ENCODE measurements at places on chromosomes 5 and 9.

- DNase-seq: no peak
Observed at GRCh38 chr5:159017786-159018185, 81.9 kb downstream of the EBF1 start.

DNA sequence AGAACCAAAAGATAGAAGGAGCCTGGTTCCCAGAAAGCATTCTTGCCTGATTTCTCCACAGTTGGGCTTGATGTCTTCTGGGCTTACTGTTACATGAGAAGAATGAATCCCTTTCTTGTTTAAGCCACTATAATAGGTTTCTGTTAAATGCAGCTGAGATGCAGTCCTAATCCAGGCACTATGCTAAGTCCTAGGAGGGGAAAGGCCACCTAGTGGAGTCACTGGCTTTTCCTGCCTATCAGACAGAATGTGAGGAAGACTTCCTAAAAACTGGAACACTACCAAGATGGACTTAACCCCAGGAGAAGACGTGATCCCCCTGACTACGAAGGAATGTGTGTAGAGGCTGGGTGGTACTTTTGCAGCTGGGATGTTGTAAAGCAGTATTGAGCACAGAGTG, 34.3 kb upstream of the FSD1L start:
- no peak for DNase-seq

DNA sequence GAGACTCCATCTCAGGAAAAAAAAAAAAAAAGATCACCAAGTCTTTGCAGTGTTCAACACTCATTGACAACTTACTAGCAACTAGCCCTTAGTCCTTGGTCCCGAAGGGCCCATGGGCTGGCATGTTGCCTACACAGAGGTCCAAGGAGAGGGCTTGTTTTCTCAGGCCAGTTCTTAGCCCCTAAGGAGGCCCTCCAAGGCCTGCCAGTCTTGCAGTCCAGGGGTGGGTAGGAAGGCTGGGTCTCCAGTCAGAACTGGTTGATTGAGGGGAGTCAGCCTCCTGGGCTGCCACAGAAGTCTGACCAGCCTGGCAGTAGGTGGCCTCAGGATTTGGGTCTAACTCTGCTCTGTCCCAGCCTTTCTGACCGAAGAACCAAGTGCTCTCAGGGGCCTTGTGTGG, 32.7 kb downstream of the IER5L start:
- no peak for DNase-seq

DNA sequence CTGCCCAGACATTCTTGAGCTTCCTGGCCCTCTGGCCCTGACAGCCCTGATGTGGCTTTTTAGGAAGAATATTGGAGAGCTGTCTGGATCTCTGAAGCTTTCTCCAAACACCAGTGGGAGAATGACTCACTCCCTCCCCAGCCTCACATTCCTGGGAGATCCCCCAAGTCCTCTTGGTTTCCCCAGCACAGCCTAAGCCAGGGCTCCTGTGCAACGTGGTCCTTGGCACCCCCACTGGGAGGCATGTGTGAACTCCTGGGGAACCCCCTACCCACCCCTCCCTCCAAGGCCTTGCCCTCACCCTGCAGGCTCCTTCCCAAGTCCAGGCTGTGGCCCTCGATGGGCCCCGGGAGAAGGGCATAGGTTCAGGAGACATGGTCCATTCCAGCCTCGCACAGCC, 12.7 kb downstream of the GLIPR2 start:
- DNase-seq: no peak

DNA sequence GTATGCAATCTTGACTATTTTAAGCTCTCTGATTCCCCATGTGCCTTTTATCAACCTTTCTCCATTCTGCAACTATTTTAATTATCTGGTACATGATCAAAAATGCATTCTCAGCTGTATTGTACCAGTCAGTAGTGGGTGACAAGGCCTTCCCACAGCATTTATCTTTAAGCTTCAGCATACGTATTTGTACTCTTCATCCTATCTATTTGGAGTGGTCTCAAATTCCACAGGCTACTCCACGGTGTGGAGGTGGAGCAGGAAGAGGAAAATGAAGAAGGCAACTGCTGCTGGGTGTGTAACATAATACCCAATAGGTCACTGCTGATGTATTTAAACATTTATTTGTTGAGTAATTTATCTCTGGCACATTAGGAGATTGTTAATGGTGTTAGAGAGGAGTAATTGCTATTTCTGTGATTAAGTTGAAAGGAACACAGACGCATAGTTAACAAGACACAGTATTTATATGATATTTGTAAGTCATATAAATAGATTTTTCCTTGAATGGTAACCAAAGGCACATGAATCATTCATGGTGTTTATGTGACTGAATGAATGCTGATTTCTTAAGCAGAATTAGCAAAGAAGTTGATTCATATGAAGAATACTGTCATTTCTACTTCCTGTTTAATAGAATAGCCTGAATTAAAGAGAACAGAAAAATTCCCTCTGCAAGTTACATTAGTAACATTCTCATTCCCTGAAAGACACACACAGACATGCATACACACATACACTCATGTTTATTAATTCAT, 153.8 kb upstream of the NR3C1 start:
- DNase-seq: no peak

DNA sequence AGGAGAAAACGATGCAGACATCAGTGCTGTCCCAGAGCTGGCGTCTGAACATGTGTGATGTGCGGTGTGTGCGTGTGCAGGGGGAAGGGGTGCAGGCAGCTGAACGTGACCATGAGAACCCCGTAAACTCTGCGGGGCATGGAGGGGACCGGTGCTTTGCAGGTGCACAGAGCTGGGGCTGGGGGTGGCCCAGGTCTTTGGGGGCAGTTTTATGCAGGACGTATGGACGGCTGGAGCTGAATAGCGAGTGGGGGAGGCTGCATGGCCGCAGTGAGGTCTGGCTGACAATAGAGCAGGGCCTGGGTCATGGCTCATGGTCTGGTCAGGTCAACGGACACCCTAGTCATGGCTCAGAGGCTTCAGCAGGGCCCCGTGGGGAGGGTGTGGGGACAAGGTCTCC, 3.3 kb upstream of the EXOC3 start:
- no peak for DNase-seq

DNA sequence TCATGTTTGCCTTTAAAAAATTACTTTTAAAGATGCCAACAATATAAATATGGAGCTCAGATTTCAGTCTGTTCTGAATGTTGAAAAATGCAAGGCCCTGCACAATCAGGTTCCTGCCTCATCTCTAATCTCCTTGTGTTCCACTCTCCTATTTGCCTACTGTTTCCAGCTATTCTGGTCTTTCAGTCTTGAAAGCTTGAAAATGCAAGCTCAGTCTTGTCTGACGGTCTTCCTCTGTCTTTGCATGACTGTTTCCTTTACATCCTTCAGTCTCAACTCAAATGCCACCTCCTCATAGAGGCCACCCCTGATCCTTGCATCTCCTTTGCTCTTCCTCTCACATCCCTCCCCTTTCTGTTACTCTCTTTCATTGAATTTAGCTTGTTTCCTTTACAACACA, 354.9 kb downstream of the KIF4B start:
- no peak for DNase-seq

- DNase-seq: no peak
Observed at GRCh38 chr9:37565661-37566618, 10.2 kb downstream of the FBXO10 start.

All from activated gamma-delta T cell (primary cell).